Suprapubic skin (tissue), 4 donors: ENCODE measurements at places on chromosomes 5 and 9.
A peak's percentile ranks its signal among the peaks of the same experiment; 100 is the strongest.

DNA sequence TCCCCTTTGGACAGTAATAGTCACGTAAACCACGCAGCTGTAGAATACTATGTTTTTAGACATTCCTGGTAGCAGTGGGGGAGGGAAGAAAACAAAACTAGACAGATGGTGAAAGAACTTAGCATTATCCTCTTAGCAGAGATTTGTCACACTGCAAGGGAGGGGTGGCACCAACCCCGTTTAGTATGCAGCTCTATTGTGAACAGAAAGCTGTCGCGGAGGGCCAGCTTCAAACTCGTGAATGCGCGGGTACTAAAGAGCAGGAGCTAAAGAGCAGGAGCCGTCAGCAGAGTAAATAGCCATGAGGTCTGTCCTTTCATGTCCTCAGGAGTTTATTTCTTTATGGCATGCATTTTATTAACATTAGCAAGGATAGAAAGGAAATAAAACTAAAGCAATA lies 141.9 kb upstream of the SLC12A2 start:
- no peak for DNase-seq

DNA sequence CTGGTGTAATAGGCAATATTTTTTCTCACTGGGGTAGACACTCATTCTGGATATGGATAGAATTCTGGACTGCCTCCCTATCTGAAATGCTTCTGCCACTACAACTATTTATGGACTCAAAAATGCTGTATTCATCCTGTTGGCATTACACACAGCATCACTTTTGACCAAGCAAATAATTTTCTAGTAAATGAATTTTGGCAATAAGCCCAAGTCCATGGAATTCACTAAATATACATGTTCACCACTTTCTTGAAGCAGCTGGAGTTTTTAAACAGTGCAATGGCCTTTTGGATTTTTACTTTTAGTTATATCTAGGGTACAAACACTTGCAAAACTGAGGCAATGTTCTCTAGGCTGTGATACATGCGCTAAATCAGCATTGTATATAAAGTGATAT lies 724.9 kb upstream of the EDIL3 start:
- DNase-seq = no peak

DNA sequence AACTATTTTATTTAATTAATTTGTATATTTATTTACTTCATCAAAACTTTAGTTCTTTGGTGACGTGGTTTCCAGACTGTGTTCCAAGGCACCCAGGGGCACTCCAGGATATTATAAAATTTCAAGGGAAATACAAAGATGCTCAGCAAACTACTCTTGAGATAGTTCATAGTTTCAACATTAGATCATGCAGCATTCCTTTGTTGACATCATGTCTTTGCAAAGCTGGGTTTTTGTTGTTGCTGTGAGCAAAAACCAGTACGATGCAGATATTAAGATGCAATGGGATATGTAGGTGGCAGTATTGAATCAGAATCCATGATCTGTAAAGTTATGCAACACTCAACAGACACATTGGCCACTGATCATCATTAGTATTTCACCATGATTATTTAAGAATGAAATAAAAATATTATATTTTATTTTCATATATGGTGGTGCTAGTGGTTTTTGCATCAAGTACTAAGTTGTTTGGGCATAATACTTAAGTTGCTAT lies 219.7 kb downstream of the ADCY2 start:
- no peak for DNase-seq

- peak; percentile 78 for DNase-seq
Observed at GRCh38 chr5:10607666-10608073, 43.8 kb downstream of the ANKRD33B start.

GRCh38 chr9:80320480-80320879 lies 748.7 kb downstream of the TLE4 start:
- DNase-seq = no peak

- no peak for DNase-seq
Observed at GRCh38 chr5:154543380-154543779, 65.4 kb upstream of the HAND1 start.

- no peak for DNase-seq
Observed at GRCh38 chr5:61301341-61302199, 30.5 kb upstream of the ZSWIM6 start.

DNA sequence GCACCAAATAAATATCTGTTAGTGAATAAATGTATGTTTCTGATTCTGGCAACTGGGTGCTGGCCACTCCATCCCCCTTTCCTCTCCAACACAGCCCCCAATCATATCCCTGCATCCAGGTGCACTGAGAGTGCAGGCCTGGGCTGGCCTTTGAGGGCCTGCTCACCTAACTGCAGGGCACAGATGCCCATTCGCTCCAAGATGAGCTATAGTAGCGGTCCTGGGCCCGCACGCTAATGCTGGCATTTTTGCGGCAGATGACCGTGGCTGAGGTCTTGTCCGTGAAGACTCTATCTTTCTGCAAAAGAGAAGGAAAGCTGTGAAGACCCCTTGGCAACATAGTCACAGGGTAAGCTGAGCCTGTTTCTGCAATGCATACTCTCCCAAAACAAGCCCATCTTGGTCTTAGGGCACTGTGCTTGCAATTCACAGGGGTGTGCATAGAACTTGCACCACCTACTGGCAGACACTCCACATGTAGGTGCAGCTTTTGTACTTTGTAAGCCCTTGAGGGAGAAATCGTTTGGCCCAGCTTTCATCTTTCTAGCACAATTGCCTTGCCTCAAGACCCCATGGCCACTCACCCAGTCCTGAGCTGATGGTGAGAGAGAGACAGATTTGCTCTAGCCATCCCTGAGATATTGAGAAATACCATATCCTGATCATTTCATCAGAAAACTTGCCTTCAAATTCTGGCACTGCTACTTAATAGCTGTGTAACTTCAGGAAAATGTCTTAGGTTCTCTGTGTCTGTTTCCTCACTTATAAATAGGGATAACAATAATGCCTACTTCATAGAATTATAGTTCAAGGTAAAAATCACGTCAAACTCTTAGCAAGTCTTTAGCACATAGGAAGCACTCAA lies 13.5 kb downstream of the IL12B start:
- no peak for DNase-seq

- no peak for DNase-seq
Observed at GRCh38 chr5:143649937-143650621, 161.9 kb upstream of the HMHB1 start.

GRCh38 chr5:3827624-3828023 lies 232.0 kb downstream of the IRX1 start:
- no peak for DNase-seq

DNA sequence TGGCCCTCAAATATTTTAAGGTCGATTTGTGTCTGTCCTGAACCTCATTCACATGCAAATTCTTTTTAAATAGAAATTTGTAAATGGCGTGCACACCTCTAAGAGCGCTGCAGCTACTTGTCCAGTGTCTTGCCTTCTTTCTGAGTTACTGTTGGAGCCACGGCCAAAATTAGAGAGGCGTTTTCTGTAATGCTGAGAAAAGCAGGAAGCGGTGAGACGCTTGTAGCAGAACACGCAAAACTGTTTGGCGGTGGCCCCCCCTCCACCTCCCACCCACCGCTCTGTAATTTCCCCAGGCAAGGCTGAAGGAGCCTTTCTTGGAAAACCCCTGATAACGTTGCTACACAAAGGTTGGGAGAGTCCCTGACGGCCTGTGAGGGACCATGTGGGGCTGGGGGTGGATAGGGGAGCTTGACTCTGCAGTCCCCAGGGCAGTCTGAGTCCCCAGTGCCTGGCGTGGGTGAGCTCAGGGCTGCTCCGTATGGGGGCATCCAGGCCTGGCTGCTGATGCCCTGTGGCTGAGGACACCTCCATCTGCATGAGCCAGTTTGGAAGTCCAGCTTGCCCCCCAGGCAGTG lies 96.5 kb downstream of the GADD45G start:
- DNase-seq = no peak

DNA sequence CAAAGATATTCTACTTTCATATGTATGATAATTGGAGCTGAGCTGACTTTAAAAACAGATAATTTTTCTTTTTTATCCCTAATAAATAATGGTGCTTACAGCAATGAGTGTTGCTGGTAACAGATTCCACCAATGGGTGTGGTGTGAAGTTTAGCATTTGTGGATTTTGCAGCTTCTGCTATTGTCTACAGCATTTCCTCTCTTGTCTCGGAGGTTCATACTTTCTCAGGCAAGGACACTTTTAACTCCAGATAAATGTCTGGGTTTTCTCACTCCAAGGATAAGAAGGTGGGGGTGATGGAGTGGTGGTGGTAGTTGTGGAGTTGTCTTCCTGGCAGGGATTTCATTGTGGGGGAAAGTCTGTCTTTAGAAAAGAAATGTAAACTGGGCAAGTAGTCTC lies 120.0 kb upstream of the CDKN2B start:
- no peak for DNase-seq

DNA sequence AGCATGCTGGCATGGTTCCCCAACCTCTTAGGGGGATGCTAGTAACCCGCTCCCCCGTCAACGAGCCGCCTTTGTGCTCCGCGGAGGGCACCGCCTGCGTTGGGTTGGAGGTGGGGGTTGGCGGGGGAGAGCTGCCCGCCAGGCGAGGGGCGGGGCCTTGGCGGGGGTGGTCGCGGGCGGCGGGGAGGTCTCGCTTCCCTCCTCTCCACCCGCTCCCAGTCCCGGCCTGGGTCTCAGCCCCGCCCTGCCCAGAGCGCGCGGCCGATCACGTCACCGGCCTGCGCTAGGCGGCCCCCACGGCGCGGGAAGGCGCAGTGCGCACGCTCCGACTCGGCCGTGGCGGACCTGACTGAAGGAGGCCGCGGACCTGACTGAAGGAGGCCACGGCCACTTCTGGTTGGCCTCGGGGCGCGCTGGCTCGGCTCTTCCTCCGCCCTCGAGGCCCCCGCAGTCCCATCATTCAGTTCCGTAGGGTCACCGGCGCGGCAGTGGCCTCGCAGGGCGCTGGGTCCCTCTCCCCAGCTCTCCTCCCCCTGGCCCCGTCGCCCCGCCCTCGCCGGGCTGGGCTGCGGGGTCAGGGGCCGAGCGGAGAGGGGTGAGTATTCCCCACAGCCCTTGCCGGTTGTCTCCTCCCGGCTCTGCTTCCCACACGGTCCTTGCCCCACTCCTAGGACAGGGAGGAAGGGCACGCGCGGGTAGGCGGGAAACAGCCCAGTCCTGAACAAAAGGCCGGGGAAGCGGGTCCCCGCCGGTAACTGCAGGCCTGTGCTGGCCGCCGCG lies at the start of gene ATG10:
ATG10 (plus strand) TSS at position 312 of the 780 bp plus-strand sequence. CDS start 15,548 bp downstream, outside the sequence.
- DNase-seq = peak; percentile 92
